ENCODE measurements at places on chromosomes 6 and 20.
A peak's percentile ranks its signal among the peaks of the same experiment; 100 is the strongest.

- no peak for DNase-seq
Measured at GRCh38 chr6:46948699-46949098, 27.0 kb upstream of the ADGRF5 start.

DNA sequence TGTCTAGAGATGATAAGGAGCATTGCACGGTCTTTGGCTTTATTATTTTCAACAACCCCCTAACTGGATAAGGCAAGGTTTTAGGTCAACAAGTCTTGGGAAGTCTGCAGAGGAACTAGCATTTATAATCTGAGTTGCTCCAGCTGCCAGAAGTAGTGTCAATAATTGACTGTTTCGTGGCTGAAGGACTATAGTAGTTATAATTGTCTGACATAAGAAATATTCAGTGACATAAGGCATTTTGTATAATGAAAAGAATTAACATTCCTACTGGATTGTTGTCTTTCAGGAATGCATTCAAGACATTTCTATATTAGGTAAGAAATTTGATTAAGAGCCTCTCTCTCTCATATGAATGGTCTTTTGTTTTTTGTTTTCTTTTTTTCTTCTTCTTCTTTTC is 136.9 kb upstream of the SGK1 start:
- no peak for DNase-seq

- DNase-seq, result no peak
Measured at GRCh38 chr6:114119056-114119455, 148.1 kb upstream of the HDAC2 start.

GRCh38 chr6:5996714-5997419 is 9.9 kb downstream of the NRN1 start:
- DNase-seq, result peak; percentile 26

- DNase-seq, result no peak
Measured at GRCh38 chr6:156809446-156810178, 32.4 kb downstream of the ARID1B start.

- peak; percentile 53 for DNase-seq
Measured at GRCh38 chr6:71012866-71013469, 56.1 kb upstream of the B3GAT2 start.

DNA sequence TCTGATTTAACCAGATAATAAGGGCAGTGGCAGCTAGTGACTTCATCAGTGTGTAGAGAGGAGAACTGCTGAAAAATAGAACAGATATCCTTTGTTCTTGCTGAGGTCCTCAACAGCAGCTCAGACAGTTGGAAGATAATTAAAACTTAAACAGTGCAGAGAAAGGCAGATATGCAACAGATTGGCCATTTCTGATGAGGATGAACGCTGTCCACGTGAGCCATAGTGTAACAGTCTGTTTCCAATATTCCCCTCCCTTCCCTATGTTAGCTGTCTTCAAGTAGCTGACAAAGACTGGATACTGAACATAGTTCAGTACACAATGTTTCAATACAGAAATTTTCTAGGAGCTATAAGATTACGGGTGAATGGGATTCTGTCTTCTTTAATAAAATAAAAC is 291.4 kb downstream of the BTBD9 start:
- no peak for DNase-seq

- no peak for DNase-seq
Measured at GRCh38 chr6:64037427-64037826, 401.8 kb downstream of the PHF3 start.

DNA sequence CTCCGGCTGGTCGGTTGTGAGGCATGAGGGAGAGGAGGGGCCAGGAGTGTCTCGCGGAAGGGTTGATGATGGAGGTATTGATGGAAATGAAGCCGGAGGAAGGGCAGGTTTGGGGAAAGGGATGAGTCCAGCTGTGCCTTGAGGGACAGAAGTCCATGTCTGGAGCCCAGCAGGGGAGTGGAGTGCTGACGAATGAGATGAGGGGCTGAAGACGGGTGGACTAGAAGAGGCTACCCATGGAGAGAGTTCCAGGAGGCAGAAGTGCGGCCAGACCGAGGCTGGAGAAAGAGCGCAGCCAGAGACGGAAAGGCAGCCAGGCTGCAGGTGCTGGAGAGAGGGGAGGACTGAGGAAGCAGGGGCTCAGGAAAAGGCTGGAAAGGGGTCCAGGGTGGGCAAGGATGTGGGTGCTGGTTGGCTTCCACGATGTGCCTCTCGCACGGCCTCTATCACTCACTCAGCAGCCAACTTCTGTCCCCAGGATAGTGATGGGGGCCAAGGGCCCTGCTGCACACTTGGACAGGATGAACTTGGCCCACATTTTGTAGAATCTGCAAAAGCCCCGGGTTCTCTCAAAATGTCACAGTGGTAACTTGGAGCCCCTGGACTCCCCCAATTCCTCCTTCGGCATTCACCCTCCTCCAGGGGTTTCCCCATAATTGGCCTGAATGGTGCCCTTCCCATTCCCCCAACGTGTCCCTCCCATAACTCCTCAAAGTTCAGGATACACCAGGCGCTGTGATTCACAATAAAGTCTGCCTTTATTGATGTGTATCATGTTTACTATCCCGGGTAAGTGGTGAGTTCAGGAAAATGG is 627 bp upstream of the EIF6 start:
- DNase-seq, result no peak

- DNase-seq, result peak; percentile 36
Measured at GRCh38 chr6:122753688-122754056, 25.8 kb upstream of the FABP7 start.

GRCh38 chr6:158711264-158711663 is 61.4 kb downstream of the SYTL3 start:
- no peak for DNase-seq

- no peak for DNase-seq
Measured at GRCh38 chr20:46507760-46508407, 5.5 kb downstream of the ZNF334 start.

DNA sequence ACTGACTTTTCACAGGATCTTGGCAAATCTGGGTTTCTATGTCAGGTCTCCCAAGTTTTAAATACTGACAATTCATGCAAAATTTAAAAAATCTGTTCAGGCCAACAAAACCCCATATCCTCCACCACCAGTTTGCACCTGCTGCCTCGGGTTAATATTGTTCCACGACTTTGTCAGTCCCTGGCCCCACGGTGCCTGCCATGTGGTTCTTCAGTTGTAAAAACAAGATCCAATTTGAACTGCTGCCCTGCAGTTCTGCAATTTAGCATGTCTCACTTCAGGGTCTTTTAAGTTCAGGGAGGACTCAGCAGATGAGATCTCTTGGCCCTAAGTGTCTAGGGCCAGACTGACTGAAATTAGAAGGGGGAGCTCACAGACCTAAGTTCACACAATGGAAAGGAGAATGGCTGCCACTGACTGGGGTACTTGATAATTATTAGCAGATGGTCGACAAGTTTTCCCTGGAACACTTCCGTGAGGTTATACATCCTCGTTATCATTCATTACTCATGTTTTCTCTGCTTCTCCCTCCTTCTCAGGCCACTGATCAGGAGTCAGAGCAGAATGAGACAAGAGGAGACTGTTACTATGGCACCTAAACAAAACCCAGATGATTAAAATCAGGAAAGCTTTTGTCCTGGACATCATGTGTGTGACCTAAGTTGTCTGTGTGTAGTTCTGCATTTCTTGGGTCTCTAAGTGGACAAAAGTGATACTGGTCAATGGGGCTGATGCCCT is 223.6 kb downstream of the KIF16B start:
- no peak for DNase-seq

- DNase-seq, result no peak
Measured at GRCh38 chr20:18533491-18533890, 25.8 kb downstream of the SEC23B start.

- DNase-seq, result no peak
Measured at GRCh38 chr6:73983367-73983766, 287.4 kb downstream of the CD109 start.

DNA sequence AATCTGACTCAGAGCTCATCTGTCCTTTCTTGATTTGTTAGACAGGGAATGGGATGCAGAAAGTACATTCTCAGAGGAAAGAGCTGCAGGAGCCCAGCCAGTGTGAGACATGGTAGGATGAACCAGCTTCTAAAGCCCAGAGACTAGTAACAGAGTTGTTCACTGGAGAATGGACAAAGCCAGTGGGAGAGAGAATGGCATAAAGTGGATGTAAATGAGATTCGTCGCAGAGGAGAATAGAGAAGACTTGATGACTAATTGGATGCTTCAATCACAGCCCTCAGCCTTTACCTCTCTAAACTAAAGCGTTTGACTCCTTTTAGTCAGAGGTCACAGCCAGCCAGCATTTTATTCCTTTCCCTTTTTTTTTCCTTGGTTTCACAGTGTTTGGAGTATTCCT is 25.5 kb upstream of the L3MBTL3 start:
- DNase-seq, result no peak

- DNase-seq, result no peak
Measured at GRCh38 chr6:105678516-105678915, 275.6 kb upstream of the PREP start.

DNA sequence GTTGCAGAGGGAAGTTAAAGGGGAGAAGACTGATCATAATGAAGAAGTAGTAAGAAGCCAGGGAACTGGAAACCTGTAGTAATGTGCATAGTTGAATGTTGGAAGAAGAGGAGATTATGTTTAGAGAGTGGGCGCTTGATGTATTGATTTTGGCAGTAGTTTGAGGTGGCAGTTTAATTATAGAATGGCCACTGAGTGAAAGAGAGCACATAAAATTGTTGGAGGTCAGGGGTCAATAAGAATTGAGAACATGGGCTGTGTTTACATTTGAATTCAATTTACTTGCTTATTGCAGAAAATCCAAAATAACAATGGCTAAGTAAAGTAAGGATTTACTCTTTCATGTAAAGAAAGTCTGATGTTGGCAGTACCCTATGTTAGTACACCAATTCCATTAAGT is 15.7 kb downstream of the VTA1 start:
- no peak for DNase-seq

- no peak for DNase-seq
Measured at GRCh38 chr20:60857708-60858107, 394.4 kb upstream of the CDH4 start.

- no peak for DNase-seq
Measured at GRCh38 chr6:4342407-4343137, 207.2 kb upstream of the ECI2 start.

DNA sequence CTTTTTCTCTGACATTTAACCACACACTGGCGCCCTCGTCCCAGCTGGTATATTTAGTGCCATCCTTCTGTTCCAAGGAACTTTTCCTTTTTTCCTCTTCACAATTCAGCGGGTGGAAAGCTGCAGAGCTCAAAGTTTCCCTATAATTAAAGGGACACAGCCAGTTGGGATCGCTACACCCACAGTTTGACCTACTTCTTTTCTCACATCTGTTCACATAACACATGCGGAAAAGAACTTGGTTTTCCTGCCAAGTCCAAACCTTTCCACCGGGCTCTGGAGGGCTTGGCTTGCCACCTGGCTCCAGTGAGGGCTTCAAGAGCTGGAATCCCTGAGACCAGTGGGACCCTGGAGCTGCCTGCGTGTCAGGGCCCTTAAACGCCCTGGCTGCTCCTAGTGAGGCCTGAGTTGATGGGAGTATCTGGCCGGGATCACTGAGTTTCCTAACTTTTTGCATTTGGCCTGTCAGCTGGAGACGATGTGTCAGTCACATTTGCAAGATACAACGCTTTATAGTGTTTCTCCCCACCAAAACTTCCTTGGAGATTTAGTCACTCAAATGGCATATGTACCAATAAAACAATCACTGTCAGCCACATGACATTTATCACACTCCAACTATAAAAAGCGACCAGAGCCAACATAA is 176.0 kb downstream of the SASH1 start:
- no peak for DNase-seq

DNA sequence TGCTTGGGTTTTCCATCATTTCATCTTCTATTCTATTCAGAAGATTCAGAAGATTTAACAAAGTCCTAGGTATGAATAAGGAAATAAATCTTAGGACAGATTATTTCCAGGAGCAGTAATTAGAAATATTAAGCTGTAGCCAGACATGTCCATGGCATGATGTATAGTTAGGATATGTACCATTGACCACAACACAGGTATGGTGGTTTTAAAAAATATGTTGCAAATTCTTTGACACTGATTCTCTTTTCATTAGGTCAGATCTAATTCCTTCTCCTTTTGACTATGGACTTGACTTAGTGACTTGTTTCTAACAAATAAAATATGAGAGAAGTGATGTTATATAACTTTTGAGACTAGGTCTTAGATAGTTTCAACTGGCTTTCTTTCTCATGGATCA is 23.5 kb upstream of the PDE7B start:
- DNase-seq, result no peak

- peak; percentile 61 for DNase-seq
Measured at GRCh38 chr6:138088326-138088762, 18.9 kb downstream of the PERP start.

DNA sequence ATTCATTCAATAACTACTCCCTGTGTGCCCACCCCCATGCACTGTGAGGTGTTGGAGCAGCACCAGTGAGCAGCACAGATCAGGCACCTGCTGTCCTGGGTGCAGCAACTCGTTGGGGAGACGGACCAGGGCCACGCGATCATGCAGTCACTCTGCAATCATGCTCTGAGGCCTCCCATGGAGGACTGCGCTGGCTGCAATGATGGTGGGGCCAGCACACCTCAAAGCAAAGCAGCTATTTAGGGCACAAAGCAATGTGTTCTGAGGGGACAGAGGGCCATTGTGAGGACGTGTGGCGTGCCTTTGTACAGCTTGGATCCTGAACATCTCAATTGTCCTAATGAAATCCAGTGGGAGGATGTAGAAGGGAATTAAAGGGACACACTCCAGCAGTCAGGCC is 41.0 kb upstream of the MPC1 start:
- no peak for DNase-seq

DNA sequence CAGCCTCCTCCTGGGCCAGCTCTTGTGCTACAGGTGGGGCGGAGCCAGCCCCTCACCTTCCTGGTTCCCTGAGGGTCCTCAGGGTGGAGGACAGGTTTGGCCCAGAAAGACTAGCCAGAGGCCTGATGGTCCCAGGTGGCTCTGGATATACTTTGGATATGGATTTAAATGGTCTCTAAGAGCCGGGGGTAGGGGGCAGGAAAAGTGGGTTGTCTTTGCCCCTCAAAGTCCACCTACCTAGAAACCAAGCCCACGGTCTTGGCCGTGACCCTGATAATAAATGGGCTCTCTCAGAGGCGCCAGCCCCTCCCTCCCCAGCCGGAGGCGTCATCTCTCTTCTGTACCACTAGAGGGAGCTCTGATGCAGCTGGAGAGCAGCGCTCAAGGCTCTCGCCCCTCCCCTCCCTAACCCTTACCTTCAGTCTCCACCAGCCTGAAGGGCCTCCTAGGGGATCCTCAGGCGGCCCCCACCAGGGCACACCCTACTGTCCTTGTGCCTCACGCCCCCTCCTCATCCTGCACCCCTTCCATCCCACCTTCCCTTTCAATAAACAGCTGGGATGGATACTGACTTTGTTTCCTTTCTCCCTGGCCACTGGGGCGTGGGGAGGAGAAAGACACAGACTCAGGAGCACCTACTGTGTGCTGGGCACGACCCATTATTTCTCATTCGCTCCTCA is 7.5 kb downstream of the NRSN2 start:
- peak; percentile 75 for DNase-seq

Data from H4 (cell line).